Activated T-helper 17 cell treated with anti-CD3 and anti-CD28 coated beads, Interleukin-2, amount 50 U/mL, for 72 hours (primary cell): ENCODE measurements at places on chromosomes 13 and 19. TPM values are rescaled to one million over a fixed set of nuclear protein-coding genes. Genes with fewer than 3 reads are reported as not detected.

The C1QTNF9 gene
- not detected for total RNA-seq

The TEX26 gene
- not detected for total RNA-seq

The URI1 gene
- 61.8 TPM for total RNA-seq

The LILRB2 gene
- not detected for total RNA-seq

The USP12 gene
- total RNA-seq = 65.6 TPM

The TYROBP gene
- not detected for total RNA-seq

The NXNL1 gene
- not detected for total RNA-seq

The ZNF600 gene
- total RNA-seq = 15.1 TPM

The TEX101 gene
- not detected for total RNA-seq

The RGL3 gene
- total RNA-seq = 0.50 TPM
